Vagina (tissue), 2 donors: ENCODE measurements at places on chromosomes 6 and 20.

DNA sequence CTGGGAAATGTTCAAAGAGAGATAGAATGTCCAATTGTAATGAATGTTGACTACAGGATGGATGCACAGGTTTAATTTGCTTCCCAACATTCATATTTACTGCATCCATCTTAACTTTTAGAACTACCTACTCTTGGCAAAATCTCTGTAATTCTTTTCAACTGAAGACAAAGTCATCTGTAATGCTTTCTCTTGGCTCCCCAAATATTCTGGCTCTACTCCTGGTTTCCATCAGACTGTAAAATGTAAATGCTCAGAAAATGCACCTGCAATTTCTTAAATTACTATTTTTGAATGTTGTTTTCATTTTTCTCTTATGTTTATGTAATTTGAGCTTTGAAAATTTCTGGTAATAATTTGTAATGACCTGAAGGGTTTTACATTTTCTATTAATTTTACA lies 480.8 kb upstream of the IMPG1 start:
- no peak for DNase-seq

- DNase-seq: no peak
Measured at GRCh38 chr6:32610682-32611296, 21.1 kb upstream of the HLA-DRB1 start.

DNA sequence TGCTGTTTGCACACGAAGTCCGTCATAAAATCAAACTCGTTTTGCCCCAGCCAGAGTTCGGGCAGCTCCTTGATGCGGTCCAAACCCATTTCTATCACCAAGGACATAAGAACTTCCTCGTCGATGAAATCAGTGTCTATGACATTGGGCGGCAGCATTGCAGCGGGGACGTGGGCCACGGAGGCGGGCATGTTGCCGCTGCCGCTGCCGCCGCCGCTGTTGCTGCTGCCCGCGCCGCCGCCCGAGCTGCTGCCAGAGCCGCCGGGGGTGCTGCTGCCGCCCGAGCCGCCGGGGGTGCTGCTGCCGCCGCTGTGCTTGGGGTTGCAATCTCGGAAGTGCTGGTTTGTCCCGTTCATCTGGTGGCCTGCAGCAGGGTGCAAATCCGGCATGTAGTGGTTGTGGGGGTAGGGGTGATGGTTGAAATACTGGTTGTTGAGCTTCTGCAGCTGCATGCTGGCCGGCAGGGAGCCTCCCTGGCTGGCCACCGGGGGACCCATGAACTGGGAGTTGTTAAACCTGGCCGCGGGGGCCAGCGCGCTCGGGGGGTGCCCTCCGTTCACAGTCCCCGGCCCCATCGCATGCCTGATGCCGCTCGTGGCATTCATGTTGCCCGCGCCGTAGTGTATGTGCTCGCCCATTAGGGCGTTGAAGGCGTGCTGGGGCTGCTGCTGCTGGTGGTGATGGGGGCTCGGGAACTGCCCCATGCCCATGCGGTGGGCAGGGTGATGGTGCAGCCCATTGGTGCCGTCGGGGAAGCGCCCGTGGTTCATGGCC lies 1.1 kb downstream of the CITED2 start:
- no peak for DNase-seq

- no peak for DNase-seq
Measured at GRCh38 chr6:151765444-151765886, 42.0 kb upstream of the ESR1 start.

GRCh38 chr6:14499841-14500240 lies 382.3 kb downstream of the CD83 start:
- no peak for DNase-seq

GRCh38 chr6:802701-803100 lies 109.8 kb upstream of the EXOC2 start:
- no peak for DNase-seq

DNA sequence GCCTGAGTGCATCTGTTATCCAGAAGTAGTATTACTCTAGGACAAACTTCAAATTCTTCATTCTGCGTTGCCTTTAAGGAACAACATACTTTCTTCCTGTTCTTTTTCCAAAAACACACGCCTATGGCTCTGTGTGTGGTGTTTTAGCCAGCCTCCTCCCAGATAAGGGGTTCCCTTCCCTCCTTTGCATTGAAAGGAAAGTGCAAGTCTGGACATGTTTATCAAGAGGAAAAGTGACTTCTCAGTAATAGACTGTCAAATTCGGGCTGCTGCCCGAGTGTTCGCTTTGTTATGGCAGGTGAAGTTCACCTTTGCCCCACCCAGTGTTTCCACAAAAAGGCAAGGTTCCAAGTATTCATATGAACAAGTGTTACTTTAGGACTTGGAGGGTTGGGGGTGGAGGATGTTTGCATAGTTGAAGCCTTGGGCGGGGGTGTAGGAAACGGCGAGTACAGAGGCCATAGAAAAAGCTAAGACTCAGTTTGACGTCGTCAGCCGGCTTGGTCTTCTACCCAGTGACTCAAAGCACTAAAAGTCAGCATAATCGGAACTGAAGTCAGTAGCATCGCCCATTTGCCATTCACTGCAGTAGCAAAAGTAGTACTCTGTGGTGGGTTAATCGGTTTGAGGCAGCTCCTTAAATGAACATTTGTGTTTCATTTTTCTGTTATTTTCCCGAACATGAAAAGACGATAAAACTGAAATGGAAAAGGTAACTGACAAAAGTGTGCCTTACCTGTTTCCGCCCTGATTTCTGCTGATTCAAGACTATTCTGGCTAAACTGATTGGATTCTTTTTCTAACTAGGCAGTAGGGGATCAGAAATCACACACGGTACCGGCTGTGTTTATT lies 12.5 kb downstream of the PRDM1 start:
- no peak for DNase-seq

DNA sequence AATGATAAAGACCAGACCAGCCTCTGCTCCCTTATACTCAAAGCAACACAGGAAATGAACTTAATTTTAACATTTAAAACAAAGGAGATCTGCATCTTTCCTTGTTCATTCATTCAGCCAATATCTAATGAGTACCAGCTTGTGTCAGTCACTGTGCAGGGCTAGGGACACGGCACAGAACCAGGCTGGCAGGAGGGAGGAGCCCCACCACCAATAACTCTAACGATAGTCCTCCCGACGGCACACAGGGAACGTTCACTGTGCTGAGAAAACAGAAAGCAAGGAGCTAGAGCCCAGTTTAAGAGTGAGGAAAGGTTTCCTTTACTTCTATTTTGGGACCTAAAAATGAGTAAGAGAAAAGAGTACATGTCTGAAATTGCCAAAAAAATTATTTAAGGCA lies 9.9 kb downstream of the ETV7 start:
- no peak for DNase-seq

DNA sequence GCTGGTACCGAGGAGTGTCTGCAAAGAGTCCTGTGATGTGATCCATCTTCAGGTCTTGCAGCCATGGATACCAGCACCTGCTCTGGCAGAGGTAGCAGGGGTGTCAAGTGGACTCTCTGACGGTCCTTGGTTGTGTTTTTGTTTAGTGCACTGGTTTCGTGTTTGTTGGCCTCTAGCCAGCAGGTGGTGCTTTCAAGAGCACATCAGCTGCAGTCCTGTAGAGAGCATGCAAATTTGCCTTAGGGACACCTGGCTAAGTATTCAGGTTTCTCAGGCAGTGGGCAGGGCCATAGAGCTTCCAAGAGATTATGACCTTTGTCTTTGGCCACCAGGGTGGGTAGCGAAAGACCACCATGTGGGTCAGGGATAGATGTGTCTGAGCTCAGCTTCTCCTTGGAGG lies 14.5 kb upstream of the RGS17 start:
- no peak for DNase-seq

DNA sequence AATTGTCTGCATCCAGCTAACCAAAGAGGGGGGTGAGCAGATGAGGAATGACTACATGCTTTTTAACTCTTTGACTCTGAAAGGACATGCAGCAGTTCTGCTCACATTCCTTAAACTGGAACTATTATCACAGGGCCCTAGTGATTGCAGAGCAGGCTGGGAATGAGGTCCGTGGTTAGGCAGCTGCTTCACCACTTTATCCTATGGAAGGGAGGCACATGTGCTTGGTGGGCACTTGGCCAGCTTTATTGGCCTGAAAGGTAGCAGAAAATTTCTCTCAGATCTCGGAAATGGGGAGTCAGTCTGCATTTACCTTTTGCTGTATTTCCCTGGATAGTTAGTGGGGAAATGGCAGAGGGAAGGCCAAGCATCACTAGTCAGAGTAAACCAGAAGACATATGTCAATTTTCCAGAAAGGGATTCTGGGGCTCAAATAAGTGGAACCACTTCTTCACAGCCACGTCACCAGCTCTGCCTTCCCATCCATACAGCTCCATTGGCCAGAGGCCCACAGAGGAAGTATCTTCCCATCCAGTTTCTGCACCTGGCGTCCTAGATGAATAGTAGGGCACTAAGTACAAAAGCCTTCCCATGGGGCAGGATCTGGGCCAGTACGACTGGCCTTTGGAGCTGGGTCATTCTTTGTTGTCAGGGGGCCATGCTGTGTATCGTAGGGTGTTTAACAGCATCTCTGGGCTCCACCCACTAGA lies 444.8 kb downstream of the PTPRT start:
- no peak for DNase-seq

DNA sequence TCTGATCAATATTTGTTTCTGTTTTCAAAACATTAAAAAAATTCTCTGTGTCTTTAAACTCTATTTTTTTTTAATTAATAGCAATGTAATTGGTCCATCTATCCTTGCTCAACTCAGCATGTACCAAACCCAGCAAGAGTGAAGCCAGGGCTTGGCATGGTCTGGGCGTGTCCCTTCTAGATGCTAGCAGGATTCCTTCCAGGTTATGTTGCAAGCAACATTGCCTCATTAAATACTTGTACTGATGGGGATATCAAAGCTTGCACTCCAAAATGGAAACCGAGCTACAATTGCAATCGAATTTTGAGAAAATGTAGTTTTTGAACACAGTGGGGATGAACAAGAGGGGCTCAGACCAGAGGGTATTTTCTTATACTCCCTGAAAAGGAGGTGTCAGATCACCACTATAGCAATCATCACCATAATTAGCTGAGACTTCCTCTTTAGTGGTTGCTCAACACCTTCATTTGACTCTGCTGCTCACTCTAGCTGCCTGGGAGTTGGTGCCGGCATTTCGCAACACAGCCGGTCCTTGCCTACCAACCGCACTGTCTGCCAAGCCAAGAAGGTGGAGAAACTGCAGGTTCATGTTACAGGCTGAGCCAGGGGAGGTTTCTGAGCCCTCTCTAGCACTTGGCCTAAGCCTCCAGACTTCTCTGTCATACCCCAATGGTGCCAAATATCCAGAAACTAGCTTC lies 67.8 kb upstream of the RALGAPA2 start:
- DNase-seq: no peak

DNA sequence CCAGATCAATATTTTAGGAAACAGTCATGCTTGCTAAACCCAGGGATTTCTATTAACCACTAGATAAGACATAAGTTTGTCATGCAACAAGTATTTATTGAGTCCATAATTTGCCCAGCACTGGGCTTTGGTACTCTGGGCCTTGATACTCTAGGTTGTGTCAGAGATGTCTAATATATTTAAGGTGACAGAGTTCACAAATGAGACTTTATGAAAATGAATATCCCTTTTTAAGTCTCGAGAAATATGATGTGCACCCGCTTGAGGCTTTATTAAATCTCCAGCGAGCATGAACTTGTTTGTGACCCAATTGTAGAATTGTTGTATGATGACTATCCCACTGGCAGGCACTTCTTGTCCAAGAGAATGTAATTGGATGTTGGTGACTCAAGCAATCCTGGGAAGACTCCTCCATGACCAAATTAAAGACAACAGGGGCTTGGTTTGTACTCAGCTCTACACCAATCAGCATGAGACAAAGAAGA lies 109.2 kb downstream of the ESR1 start:
- DNase-seq: no peak
